Natural killer cell treated with Interleukin-12 subunit alpha and Interleukin-12 subunit beta and Interleukin-15 and Interleukin-18, amount 100 ng/mL, for 72 hours (primary cell): ENCODE measurements at places on chromosomes 5 and 9. TPM values are rescaled to one million over a fixed set of nuclear protein-coding genes. Genes with fewer than 3 reads are reported as not detected.

DNA sequence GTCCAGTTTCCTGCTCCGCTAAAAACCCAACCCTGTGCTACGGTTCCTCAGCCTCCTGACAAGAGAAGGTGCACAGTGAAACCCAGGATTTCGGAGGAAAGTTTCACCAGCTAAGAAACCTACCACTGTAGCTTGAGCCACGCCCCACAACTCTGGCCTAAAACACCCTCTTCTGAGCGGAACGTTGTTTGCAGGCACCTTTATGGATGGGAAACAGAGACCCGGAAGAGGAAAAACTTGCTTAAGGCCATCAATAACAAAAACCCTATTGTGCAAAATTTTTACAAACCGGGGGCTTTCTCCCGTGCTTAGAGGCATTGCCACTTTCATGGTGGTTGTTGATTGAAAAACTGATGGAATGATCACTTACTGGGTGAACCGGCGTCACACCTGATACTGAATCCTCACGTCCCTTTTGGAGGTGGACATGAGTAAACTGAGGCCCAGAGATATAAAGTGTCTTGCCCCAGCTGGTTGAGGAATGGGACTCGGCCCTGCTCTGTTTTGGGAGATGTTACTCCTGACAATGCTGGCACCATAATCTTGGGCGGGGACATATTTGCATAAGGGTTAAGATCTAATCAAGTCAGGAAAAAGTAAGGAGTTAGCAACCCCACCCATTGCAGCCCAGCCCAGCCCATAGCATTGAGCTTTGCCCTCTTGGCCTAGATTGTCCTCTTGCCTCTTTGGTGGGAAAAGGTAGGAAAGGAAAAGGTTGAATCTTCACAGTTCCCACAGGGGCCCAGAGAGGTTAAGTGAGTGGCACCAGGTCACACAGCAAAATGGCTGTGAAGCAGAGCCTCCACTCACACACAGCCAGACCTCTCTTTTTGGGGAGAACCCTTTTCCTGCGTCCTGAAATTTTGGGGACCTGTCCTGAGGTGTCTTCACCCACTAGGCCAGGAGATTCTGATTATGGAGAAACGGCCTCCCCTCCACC is 23.2 kb upstream of the PTGS1 start:
- H3K27ac ChIP-seq, result no peak overlapping the region
- no peaks in the 10 kb centered on the region for H3K36me3 ChIP-seq
- H3K27me3 ChIP-seq, result peaks cover 36% of the 10 kb centered on the region
- no peak for DNase-seq
- H3K4me3 ChIP-seq, result peak overlapping the region; percentile 66

SEMA4D gene
- 237 TPM for total RNA-seq

GRCh38 chr5:14628346-14628745 is 36.2 kb upstream of the OTULIN start:
- DNase-seq, result no peak
- H3K36me3 ChIP-seq, result no peaks in the 10 kb centered on the region
- no peak overlapping the region for H3K4me3 ChIP-seq
- no peaks in the 10 kb centered on the region for H3K27me3 ChIP-seq
- no peak overlapping the region for H3K27ac ChIP-seq
- no peaks in the 10 kb centered on the region for H3K4me1 ChIP-seq

DNA sequence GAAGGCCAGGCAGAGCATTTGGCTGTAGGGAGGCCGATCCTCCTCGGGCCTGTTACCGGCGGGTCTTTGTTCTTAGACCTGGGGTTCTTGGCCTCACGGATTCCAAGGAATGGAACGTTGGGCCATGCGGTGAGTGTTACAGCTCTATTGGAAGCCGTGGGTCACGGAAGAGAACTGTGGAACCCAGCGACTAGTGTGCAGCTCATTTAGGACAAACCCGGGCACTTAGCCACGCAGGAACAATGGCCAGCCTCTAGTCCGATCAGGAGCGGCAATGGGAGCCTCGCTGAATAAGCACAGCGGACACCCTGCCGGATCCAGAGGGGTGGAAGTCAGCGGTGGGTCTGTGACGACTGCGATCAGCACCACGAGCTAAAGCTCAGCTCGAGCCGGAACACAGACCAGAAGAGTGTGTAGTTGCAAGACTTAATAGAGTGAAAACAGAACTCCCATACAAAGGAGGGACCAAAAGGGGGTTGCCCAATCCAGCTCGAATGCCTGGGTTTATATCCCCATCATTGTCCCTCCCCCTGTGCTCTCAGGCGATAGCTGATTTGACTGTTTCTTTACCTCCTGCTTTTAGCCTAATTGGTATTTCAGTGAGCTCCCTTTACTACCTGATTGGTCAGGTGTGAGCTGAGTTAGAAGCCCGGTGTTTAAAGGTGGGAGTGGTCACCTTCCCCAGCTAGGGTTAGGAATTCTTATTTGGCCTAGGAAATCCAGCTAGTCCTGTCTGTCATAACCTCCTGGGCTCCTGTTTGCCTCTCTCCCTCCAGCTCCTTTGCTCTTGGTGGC is 53.7 kb upstream of the RPL26L1 start:
- H3K4me1 ChIP-seq, result peaks cover 8% of the 10 kb centered on the region
- no peak overlapping the region for H3K27ac ChIP-seq
- no peaks in the 10 kb centered on the region for H3K27me3 ChIP-seq
- no peaks in the 10 kb centered on the region for H3K36me3 ChIP-seq

DNA sequence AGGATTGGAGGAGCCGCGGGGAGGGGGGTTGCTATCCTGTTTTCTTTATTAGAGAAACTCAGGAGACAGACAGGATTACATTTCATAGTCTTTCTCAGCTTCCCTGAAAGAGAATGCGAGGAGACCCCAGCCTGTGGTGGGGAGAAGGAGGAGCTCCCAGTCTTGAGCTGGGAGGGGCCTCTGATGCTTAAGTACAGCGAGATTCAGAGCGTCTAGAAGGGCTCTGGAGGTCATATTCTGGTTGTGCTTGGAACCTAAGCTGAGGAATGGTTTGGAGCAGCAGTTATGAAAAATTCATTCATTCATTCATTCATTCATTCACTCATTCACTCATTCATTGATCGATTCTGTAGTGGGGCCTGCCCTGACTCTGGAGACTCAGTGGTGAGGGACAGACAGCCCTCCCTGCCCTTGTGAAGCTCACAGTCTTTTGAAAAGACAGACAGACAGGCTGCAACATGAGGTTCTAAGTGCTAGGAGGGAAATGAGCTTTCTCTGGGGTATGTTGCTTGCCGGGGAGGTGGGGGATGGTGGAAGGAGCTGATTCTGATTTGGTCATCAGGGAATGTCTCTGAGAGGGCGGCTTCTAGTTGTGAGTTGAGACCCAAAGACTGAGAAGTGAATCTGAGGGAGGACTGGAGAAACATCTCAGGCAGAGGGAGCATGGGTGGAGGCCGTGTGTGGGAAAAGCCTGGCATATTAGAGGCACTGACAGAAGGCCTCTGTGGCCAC is 2.5 kb upstream of the SPRY4 start:
- H3K4me3 ChIP-seq, result peak overlapping the region; percentile 88
- peaks cover 26% of the 10 kb centered on the region for H3K4me1 ChIP-seq
- DNase-seq, result no peak
- H3K27me3 ChIP-seq, result peaks cover 16% of the 10 kb centered on the region
- no peak overlapping the region for H3K27ac ChIP-seq
- no peaks in the 10 kb centered on the region for H3K36me3 ChIP-seq

- peaks cover 15% of the 10 kb centered on the region for H3K27me3 ChIP-seq
- no peaks in the 10 kb centered on the region for H3K36me3 ChIP-seq
- H3K27ac ChIP-seq, result no peak overlapping the region
Observed at GRCh38 chr9:99403371-99403770, 181.3 kb downstream of the SEC61B start.

DNA sequence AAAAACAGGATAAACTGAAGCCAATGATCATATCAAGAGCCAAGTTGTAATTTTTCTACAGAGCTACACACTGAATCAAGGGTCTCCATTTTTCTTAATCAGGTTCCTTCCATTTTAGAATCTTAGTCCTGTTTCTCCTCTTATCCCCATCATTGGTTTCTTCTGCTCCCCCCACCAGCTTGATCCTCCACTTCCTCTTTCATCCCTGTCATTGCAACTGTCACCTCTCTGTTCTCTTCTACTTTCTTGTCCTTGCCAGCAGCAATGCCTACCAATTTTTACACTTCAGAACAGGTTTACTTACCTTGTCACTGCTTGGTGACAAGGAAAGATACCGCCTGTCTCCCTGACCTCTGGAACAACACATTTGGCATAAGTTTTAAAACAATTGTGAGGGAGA is 97.3 kb downstream of the CFAP90 start:
- no peaks in the 10 kb centered on the region for H3K4me1 ChIP-seq
- peaks cover 10% of the 10 kb centered on the region for H3K27me3 ChIP-seq
- DNase-seq, result no peak
- H3K4me3 ChIP-seq, result no peak overlapping the region
- H3K36me3 ChIP-seq, result no peaks in the 10 kb centered on the region

GRCh38 chr5:150789943-150790611 is 11.5 kb downstream of the SMIM3 start:
- H3K4me1 ChIP-seq, result peaks cover 59% of the 10 kb centered on the region
- H3K27ac ChIP-seq, result peak overlapping the region; percentile 98
- no peaks in the 10 kb centered on the region for H3K27me3 ChIP-seq
- H3K4me3 ChIP-seq, result peak overlapping the region; percentile 70

DNA sequence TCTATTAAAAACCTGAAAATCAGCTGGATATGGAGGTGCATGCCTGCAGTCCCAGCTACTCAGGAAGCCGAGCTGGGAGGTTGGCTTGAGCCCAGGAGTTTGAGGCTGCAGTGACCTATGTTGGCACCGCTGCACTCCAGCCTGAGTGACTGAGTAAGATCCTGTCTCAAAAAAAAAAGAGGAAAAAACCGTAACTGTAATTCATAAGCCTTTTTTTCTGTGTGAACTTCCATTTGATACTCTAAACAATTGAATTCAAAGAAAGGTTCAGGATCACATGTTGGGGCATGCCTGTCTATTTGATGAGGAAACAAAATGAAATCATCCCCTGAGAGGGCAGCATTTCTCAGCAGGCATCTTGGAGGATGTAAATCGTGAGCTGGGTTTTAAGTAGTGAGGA is 38.8 kb downstream of the ITGA2 start:
- H3K36me3 ChIP-seq, result no peaks in the 10 kb centered on the region
- no peak overlapping the region for H3K27ac ChIP-seq
- peaks cover 3% of the 10 kb centered on the region for H3K4me1 ChIP-seq
- no peaks in the 10 kb centered on the region for H3K27me3 ChIP-seq

DNA sequence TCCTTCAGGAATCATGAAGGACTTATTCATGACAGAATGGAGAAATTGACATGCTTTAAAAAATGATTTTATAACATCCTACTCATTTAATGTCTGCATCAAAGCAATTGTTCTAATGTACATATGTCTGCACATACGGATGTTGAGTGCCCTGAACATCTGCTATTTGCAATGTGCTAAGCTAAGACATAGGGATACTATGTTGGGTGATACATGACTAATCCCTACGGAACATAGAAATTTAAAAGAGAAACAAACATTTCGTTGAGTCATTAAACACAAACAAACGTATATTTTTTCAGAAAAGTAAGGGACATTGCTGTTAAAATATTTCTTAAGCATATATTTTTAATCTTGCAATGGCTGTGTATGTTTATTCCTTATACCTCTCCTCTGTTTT is 686.5 kb upstream of the ADAMTS16 start:
- peaks cover 5% of the 10 kb centered on the region for H3K36me3 ChIP-seq
- no peaks in the 10 kb centered on the region for H3K27me3 ChIP-seq
- no peak overlapping the region for H3K4me3 ChIP-seq
- no peak for DNase-seq

- no peak overlapping the region for H3K4me3 ChIP-seq
- peaks cover 28% of the 10 kb centered on the region for H3K36me3 ChIP-seq
- H3K27ac ChIP-seq, result no peak overlapping the region
- H3K4me1 ChIP-seq, result no peaks in the 10 kb centered on the region
- DNase-seq, result no peak
- H3K27me3 ChIP-seq, result no peaks in the 10 kb centered on the region
Observed at GRCh38 chr5:80474929-80475328, 13.0 kb upstream of the FAM151B start.

DNA sequence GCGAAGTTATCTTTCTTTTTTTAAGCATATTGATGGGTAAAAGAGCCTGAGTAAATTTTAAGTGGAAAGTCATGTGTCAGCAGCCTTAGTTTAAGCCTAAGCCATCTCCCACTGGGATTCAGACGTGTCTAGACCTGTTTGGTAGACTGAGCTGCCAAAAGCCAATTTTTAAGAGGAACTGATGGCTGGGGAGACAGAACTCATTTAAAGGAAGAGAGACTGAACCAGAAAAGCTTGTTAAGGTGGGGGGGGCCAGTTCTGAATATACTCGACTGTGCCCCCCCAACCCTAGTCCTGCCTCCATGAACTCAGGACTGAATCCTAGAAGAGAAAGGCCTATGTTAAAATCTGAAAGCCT is 58.3 kb upstream of the PLPP1 start:
- H3K27me3 ChIP-seq, result peaks cover 30% of the 10 kb centered on the region
- DNase-seq, result no peak
- peaks cover 6% of the 10 kb centered on the region for H3K4me1 ChIP-seq
- no peaks in the 10 kb centered on the region for H3K36me3 ChIP-seq

DNA sequence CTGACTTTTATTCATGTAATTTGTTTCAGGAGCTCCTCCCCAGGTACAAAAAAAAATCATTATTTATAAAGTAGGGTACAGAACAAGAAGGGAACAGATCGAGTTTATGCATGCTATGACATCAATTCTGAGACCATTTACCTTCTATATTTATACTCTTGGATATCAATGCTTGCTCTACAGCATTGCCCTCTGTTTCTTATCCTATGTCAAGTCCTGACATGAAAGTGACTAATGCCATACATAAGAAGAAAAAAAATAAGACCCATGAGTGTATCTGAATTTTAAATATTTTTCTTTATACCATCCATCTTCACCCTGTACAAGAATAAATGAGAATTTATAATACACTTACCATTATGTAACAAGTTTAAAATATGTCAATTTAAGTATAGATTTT is 2016.3 kb upstream of the CDH9 start:
- no peaks in the 10 kb centered on the region for H3K36me3 ChIP-seq
- H3K4me3 ChIP-seq, result no peak overlapping the region
- no peaks in the 10 kb centered on the region for H3K4me1 ChIP-seq

- H3K4me3 ChIP-seq, result no peak overlapping the region
- peaks cover 4% of the 10 kb centered on the region for H3K36me3 ChIP-seq
- H3K27ac ChIP-seq, result no peak overlapping the region
- H3K27me3 ChIP-seq, result no peaks in the 10 kb centered on the region
- peaks cover 18% of the 10 kb centered on the region for H3K4me1 ChIP-seq
- no peak for DNase-seq
Observed at GRCh38 chr5:44807269-44807668, 1.5 kb upstream of the MRPS30 start.

FGD3 gene
- 43.3 TPM for total RNA-seq

GRCh38 chr5:169705322-169705721 is 68.2 kb downstream of the DOCK2 start:
- H3K36me3 ChIP-seq, result peaks cover 39% of the 10 kb centered on the region
- DNase-seq, result no peak
- peaks cover 37% of the 10 kb centered on the region for H3K4me1 ChIP-seq
- peak overlapping the region; percentile 74 for H3K27ac ChIP-seq
- H3K4me3 ChIP-seq, result peak overlapping the region; percentile 6

- H3K27me3 ChIP-seq, result no peaks in the 10 kb centered on the region
- H3K36me3 ChIP-seq, result peaks cover 39% of the 10 kb centered on the region
Observed at GRCh38 chr9:86308687-86309086, 26.3 kb upstream of the ISCA1 start.

DNA sequence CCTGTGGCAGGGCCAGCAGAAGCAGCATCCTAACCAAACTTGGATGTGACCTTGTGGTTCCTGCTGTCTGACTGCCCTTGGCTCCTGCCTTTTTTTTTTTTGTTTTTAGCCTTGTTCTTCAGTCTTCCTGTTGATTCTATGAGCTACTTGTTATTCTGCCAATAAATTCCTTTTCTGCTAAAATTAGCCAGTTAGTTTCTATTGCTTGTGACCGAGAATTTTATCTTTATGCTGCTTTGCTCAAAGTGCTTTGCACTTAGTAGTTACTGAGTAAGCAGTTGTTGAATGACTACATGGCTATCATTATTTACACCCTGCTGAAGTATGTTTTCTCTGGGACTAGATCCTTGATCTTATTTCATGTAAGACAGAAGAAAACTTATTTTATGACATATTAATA is 20.8 kb upstream of the ATG10 start:
- peaks cover 6% of the 10 kb centered on the region for H3K27me3 ChIP-seq
- H3K4me1 ChIP-seq, result no peaks in the 10 kb centered on the region
- H3K4me3 ChIP-seq, result no peak overlapping the region
- no peaks in the 10 kb centered on the region for H3K36me3 ChIP-seq
